ENCODE measurements at places on chromosomes 1 and 21.

DNA sequence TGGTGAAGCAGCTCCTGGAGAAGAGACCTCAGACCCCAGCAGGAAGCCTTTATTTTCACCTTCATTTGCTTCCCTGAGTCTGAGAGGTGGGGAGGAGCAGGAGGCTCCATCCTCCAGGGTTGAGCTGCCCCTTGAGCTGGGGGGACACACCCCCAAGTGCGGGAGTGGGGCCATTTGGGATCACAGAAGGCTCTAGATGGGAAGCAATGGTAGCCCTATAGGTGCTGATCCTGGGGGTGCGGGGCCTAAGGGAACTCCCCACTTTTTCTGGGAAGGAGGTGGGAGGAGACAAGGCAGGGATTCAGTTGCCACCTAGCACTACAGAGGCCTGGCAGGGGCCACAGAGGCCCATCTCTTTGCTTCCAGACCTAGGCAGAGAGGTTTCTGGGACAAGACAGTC, 247.9 kb upstream of the CSF3R start:
- no peak for DNase-seq

GRCh38 chr1:206491616-206492015, 15.7 kb upstream of the RASSF5 start:
- no peak for DNase-seq

DNA sequence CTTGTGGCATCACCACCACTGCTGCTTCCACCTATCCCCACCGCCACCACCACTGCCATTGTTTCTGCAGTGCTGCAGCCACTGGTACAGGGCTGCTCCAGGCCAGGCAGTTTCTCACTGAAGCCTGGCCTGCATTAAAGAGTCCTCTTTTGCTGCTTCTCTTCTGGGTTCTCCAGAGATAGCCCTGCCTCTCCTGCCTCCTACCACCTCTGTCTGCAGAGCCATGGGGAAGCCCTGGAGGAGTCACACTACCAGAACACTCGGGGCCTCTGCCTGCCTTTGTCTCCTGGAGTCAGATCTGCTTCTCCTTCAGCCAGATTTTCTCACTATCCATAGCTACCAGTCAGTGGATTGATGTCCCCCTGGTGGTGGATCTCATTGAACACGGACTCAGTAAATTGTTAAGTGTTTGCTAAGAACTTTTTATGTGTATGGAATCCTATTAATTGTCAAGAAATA, 37.7 kb upstream of the DDAH1 start:
- DNase-seq: no peak

DNA sequence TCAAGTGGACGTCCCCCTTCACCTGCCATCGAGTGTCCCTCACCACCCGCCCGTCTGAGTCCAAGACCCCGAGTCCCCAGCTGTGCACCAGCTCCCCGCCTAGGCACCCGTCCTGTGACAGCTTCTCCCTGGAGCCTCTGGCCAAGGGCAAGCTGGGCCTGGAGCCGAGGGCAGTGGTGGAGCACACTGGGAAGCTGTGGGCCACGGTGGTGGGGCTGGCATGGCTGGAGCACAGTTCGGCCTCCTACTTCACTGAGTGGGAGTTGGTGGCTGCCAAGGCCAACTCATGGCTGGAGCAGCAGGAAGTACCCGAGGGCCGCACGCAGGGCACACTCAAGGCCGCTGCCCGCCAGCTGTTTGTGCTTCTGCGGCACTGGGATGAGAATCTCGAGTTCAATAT, 63.2 kb downstream of the VWA5B1 start:
- no peak for DNase-seq

DNA sequence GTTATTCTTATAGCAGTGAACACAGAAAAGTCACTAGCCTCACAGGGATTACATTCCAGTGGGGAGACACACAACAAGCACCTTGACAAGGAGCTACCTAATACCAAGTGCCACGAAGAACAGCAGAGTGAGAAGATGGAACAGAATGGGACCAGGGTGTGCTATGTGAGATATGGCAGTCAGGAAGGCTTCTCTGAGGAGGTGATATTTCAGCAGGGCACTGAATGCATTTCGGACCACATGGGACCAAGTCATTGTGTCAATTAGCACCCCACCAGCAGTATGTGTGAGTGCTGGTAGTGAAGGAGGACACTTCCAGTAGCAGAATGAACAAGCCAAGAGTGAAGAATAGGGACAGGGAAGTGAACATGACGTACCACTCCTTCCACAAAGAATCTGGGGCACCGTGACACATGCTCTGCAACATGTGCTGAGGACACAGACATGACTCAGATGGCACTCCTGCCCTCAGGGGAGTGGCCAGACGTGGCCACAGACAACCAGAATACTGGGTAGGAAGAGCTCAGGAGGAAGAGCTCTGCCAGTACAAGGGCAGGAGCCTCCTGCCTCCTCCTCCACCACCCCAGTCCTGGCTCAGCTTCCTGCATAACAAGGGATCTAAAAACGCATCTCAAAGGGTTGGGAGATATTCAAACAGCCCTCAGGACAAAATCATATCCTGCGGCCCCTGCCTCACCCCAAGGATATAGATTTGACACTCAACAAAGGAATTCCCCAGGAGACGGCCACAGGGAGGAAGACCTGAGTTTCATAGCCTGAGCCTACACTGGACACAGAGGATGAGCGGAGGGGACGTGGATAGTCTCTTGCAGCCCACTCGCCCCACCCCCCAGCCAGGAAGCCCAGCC, 102.5 kb downstream of the TRABD2B start:
- DNase-seq: no peak

DNA sequence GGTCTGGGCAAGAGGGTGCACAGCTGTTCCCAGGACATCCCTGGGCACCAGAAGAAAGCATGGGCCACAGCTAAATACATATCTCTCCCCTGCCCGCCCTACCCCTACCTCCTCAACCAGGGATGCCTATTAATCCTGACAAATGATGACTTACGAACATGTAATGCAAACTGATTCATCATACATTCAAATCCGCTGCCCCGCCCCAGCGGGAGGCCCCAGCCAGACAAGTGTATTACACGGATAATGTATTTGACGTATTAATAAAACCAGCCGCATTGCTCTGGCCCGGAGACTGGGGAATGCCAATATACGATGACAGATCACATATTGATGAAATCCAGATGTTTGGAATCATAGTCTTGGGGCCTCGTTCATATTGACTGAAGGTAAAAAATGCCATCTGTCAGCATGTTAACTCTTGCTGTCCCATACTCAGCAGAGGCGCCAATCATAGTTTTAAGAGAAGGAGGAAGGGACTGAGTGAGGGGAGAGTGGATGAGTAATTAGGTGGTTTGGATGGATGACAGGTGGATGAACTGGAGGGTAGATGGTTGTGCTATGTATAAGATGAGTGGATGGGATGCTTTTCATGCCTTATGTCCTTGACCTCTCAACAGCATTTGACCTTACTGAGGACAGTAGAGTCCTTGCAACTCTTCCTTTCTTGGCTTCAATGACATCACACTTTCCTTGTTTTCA, 68.2 kb downstream of the TMEM53 start:
- DNase-seq: no peak

DNA sequence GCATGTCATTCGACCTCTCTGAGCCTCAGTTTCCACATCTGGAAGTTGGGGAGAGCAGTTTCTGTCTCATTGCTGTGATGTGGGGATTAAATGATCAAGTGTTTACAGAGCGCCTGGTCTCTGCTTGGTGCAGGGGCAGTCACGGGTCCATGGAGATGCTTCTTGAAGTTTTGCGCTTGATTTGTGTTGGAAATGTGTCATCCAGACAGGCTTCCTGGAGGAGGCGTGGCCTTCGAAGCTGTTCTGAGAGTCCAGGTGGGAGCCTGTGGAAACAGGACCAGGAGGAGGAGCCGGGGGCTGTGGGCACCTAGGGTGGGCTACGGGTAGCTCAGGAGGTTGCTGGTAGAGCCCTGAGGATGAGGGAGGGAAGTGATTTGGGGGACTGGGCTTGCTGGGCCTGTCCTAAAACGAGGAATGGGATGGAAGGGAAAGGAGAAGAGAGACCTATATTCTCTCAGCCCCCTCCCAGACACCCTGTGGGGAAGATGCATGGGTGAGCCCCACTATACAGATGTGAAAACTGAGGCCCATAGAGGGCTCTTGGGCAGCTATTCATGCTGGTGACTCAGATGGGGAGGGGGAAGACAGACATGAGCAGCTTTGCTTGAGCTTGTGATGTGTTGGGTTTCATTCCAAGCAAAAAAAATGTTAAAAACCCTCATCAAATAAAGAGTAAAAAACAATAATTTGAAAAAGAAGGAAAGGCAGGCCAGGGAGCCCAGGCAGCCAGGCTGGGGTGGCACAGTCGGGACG, 107.2 kb upstream of the WNT4 start:
- no peak for DNase-seq

- no peak for DNase-seq
Observed at GRCh38 chr21:44419679-44420078, 35.6 kb upstream of the LRRC3 start.

GRCh38 chr1:8076176-8076575, 50.1 kb upstream of the ERRFI1 start:
- no peak for DNase-seq

GRCh38 chr1:20928146-20928545, 141.0 kb upstream of the HP1BP3 start:
- no peak for DNase-seq

DNA sequence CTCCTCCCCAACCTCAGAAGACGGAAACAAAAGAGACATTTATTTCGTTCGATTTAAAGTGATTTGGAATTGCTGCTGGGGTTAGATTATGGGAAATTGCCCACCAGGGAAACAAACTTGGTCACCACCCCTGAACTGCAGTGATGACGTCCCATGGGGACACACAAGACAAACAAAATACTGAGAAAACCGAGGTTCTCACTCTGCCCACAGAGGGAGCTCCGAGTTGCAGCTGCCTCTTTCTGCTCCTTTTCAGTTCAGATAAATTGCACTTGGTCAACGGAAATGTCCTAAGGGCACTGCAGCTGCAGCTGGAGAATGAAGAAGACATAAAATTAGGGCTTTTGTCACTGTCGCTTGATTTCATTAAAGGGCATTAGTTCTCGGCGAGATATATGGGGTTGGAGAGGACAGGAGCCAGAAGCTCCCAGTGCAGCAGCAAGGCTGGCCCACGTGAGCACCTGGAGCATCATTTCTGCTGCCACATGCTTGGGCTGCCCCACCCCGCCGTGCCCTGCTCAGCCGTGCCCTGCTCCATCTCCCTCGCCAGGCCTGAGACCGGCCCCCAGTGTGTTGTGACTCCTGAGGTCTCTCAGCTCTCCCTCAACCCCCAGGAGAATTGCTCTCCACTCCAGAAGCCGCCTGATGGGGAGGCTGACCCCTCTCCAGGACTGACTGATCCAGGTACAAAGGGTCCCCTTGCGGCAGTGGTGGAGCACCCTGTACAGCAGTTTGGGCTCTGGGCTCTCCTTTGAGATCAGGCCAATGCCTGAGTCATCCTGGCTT, 231.7 kb upstream of the AJAP1 start:
- no peak for DNase-seq

GRCh38 chr1:215405211-215405610, 161.9 kb upstream of the KCTD3 start:
- DNase-seq: no peak

- DNase-seq: no peak
Observed at GRCh38 chr1:98210064-98210463, 289.2 kb upstream of the DPYD start.

DNA sequence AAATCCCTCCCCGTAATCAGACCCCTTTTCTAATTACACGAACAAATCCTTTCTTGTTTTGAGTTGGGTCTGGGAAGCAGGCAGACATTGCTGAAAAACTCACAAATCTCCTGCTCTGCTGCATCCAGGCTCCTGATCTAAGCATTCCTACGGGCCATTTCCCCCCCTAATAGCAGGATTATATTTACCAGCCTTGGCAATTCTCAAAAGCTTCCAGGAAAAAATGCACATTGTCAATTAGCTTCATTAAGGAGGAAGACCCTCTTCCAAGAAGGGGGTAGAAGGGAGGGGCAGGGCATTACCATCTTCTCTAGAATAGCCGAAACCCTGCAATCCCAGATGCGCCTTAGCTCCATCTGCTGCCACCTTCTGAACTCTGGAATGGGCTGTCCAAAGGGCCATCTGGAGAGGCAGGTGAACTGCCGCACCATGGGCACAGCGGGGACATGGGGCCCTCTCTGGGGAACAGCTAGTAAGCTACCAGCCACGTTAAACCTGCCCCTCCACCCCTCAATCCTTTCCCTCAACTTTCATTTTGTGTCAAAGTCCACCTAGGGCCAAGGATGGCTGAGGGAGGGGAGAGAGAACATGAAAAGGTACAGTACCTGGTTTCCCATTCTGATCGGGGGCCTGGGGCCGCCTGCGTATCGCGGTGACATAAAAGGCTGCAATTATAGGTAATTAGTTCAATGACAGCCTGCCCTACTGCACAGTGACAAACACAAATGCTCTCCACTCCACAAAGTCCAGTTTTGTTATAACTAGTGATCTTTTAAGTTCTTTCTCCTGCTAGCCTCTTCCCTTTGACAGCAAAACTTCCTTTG, 56.8 kb downstream of the MRPL37 start:
- no peak for DNase-seq

DNA sequence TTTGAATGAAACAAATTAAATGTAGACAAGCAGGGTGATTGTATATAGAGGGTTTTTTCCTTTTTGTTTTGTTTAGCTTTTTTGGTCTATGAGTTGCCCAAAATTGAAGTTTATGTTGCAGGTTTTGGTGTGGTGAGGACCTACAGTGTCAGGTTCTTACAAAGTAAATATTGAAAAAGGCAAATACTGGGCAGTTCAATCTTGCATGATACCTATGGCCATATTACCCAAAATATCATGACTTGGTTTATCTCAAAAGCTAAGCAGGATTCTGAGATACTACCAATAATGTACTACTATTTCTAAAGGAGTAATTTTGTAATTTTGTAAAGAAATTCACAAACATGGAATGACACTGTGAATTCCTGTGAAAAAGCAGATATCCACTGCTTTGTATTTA, 1.8 kb downstream of the DNAJB4 start:
- no peak for DNase-seq

- DNase-seq: no peak
Observed at GRCh38 chr1:184408580-184408979, 21.8 kb downstream of the C1orf21 start.

- DNase-seq: no peak
Observed at GRCh38 chr1:206575894-206576737, 36.1 kb downstream of the EIF2D start.
